Hematopoietic multipotent progenitor cell (in vitro differentiated cells): ENCODE measurements at places on chromosomes 12 and 14. TPM values are rescaled to one million over a fixed set of nuclear protein-coding genes. Genes with fewer than 3 reads are reported as not detected.

- no peak for DNase-seq
Observed at GRCh38 chr14:54688229-54688628, 121.3 kb downstream of the SAMD4A start.

DNA sequence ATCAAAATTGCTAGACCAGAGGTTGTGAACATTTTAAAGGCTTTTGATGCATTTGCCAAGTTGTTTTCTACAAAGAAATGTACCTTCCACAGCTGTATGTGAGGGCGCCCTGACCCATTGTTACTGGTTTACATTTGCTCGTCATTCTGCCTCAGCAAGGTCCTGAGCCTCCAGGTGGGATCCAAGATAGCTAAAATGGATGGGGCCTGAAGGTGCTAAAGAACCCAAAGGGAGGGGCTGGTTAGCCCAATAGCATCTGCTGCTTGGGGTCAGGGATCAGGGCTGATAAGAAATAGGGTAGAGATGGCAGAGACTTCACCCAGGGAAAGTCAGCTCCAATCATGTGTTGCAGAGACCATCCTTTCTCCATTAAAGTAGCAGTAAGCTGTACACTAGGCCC, 43.1 kb downstream of the GALNT16 start:
- no peak for DNase-seq

- DNase-seq: no peak
Observed at GRCh38 chr14:28731358-28731757, 35.2 kb upstream of the FOXG1 start.

- no peak for DNase-seq
Observed at GRCh38 chr14:92596331-92596907, 82.8 kb downstream of the RIN3 start.

- no peak for DNase-seq
Observed at GRCh38 chr14:100283984-100284881, 22.0 kb downstream of the SLC25A29 start.

DNA sequence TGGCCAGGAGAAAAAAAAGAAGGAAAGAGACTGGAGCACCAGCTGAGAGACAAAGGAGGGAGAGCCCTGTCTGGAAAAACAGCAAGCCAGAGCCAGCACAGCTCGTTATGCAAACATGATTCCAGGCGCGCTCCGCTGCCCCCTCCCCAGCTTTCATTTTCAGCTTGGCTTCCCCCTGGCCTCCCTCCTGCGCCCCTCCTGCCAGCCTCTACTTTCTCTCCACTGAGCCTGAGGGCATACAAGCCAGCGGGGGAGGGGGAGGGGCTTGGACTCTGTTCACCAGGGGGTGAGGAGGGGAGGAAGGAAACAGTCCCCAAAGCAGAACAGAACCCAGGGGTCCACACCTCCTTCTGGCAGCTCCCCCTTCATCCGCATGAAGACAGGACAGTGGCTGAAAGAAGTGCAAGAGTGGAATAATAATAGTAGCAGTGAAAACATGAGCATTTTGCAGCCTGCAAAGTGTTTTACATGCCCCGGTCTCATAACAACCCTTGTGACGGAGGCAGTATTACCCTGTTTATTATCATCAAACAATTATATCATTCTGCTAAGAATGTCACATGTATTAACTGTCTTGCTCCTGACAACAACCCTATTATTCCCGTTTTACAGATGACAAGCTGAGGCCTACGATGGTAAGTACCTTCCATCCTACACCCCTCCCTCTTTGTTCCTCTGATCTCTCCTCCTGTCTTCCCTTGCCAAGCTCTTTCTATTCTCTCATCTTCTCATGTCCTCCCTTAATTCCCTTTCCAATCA, 24.2 kb downstream of the SMUG1 start:
- DNase-seq: no peak

The ACSS3 gene
- 0.54 TPM for total RNA-seq

GRCh38 chr12:123102781-123103503, 47.9 kb downstream of the PITPNM2 start:
- DNase-seq: no peak

DNA sequence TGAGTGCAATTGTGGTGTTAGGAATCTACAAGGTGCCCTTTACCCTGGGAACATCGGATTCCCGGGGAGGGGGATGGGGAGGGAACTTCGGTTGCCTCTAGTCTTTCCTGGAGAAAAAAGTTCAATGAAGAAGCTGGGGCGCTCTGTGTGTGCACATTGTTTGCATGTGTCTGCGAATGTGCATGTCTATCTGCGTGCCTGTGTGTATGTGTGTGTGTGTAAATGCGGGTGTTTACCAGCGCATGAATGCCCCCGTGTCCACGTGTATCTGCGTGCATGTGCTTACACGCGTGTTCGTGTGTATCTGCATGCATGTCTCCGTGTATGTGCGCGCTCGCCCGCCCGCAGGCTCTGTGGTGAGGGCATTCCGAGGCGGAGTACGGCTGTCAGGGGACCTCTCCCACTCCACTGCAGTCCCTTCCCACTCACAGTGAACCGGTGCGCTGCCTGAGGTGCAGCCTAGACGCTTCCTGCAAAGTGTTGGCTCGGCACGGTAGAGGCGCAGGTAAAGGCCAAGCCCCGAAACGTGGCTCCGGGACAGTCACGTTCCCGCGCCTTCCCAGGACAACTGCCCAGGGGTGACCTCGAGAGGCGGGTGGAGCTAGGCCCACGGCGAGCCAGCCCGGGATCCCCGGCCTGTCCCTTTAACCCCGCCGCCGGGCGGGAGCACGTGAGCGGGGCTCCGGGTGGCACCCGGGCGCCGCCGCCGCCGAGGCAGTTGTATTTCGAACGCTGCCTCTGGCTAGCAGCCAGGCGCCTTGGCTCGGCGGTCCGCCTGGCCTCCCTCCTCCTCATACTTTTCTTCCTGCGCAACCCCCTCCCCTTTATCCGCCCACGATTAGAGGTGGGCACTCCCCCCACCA, 539 bp upstream of the HMGA2 start:
- no peak for DNase-seq

- no peak for DNase-seq
Observed at GRCh38 chr12:125184213-125184967, 119.2 kb downstream of the AACS start.

- DNase-seq: no peak
Observed at GRCh38 chr12:92696216-92696615, 6.6 kb upstream of the PLEKHG7 start.

DNA sequence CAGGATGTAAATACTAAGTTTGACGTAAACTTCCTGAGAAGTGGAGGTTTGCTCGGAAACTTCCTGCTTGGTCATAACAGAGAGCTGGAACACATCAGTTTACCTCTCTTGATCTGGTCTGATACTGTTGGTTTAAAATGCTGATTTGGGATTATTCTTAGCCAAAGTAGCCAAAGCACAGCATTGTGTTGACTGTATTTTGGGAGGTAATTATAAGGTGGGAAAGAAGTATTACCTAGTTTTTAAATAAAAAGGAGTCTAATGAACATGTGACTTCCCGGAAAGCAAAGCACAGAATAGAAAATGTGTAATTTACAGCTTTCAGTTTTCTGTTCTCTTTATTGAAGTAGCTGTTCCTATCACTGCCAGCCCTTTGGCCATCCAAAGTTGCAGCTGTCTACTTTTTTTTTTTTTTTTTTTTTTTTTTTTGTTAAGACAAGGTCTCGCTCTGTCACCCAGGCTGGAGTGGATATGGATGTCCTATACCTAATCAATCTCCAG, 52.2 kb upstream of the SRP54 start:
- no peak for DNase-seq

The TMEM30B gene
- 0.54 TPM for total RNA-seq

DNA sequence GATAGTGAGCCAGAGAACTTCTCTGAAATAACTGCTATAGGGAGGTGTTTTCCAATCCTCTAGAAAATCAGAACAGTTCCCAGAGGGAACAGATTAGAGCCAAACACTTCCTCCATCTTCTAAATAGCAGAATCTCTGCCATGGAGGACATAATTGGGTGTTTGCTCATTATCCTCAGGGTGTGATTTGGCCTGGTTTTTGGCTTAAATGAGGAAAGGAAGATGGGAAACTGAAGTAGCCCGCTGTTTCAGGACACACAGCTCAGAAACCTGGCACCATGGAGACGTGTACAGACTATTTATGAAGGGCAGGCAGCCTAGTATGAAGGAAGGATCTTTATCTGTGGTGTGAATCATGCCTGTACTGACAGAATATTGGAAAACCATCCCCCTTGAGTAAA, 231.7 kb upstream of the PRKD1 start:
- no peak for DNase-seq

The SPIC gene
- not detected for total RNA-seq

The HOXC4 gene
- under 0.01 TPM for total RNA-seq
